Endothelial cell of umbilical vein (primary cell): ENCODE measurements at places on chromosomes 6 and 20. TPM values are rescaled to one million over a fixed set of nuclear protein-coding genes. Genes with fewer than 3 reads are reported as not detected.

LY6G5C gene
- 5.2 and 8.2 TPM in 2 replicates for total RNA-seq

BMP7 gene
- not detected in 2 replicates for total RNA-seq

FYN gene
- 143 and 151 TPM in 2 replicates for total RNA-seq

PPP1R14C gene
- total RNA-seq: not detected in 2 replicates

DACT2 gene
- not detected in 2 replicates for total RNA-seq

ASIP gene
- not detected in 2 replicates for total RNA-seq

PPP2R5D gene
- total RNA-seq: 45.5 and 51.0 TPM in 2 replicates

ANGPT4 gene
- not detected in 2 replicates for total RNA-seq

TMX4 gene
- 26.9 and 30.3 TPM in 2 replicates for total RNA-seq

ULBP1 gene
- total RNA-seq: 0.33 and 2.3 TPM in 2 replicates

WFDC2 gene
- total RNA-seq: not detected in 2 replicates

STX16 gene
- 58.5 and 63.5 TPM in 2 replicates for total RNA-seq

TRIM40 gene
- not detected in 2 replicates for total RNA-seq

ARMH2 gene
- total RNA-seq: not detected in 2 replicates

BAK1 gene
- 25.4 and 27.5 TPM in 2 replicates for total RNA-seq

SLC25A27 gene
- 3.4 and 4.0 TPM in 2 replicates for total RNA-seq

MCM8 gene
- 13.4 and 14.4 TPM in 2 replicates for total RNA-seq

BMP5 gene
- total RNA-seq: not detected in 2 replicates

NRN1 gene
- total RNA-seq: 25.6 and 26.2 TPM in 2 replicates

DUSP15 gene
- total RNA-seq: 0.62 TPM in 1 of 2 replicates, not detected in the other

PBOV1 gene
- total RNA-seq: not detected in 2 replicates

KIAA1586 gene
- total RNA-seq: 14.0 and 15.7 TPM in 2 replicates

HLA-DQB1 gene
- not detected in 2 replicates for total RNA-seq

MMP24 gene
- total RNA-seq: 0.27 and 0.32 TPM in 2 replicates

SPEF1 gene
- 0.32 and 0.44 TPM in 2 replicates for total RNA-seq

ISM1 gene
- not detected in 2 replicates for total RNA-seq

CPNE5 gene
- 18.8 and 32.1 TPM in 2 replicates for total RNA-seq

TINAG gene
- 0.21 TPM in 1 of 2 replicates, not detected in the other for total RNA-seq

TMEM200A gene
- 0.74 and 0.75 TPM in 2 replicates for total RNA-seq

BHLHE23 gene
- total RNA-seq: not detected in 2 replicates

SLC44A4 gene
- total RNA-seq: 0.12 and 0.84 TPM in 2 replicates

ANKRD66 gene
- total RNA-seq: not detected in 2 replicates

AFDN gene
- total RNA-seq: 128 and 134 TPM in 2 replicates

MATN4 gene
- total RNA-seq: 0.14 TPM in 1 of 2 replicates, not detected in the other

OR2B6 gene
- not detected in 2 replicates for total RNA-seq

NOTCH4 gene
- total RNA-seq: 114 and 120 TPM in 2 replicates

SLC2A10 gene
- total RNA-seq: 11.1 and 11.2 TPM in 2 replicates

ADGB gene
- not detected in 2 replicates for total RNA-seq

FOXQ1 gene
- total RNA-seq: not detected in 2 replicates

PI3 gene
- total RNA-seq: not detected in 2 replicates

PRPH2 gene
- 0.40 and 0.48 TPM in 2 replicates for total RNA-seq

PTPRT gene
- not detected in 2 replicates for total RNA-seq

RCAN2 gene
- total RNA-seq: 0.33 and 0.46 TPM in 2 replicates

ECT2L gene
- not detected in 2 replicates for total RNA-seq

UBD gene
- total RNA-seq: 0.31 TPM in 1 of 2 replicates, not detected in the other

RSPO3 gene
- 8.6 and 11.1 TPM in 2 replicates for total RNA-seq

PHACTR3 gene
- total RNA-seq: not detected in 2 replicates

C4A gene
- 4.1 and 5.2 TPM in 2 replicates for total RNA-seq

CDK19 gene
- total RNA-seq: 11.9 and 12.1 TPM in 2 replicates

OOEP gene
- not detected in 2 replicates for total RNA-seq

DHX35 gene
- total RNA-seq: 9.8 and 10.0 TPM in 2 replicates

ADGRF5 gene
- 37.9 and 50.0 TPM in 2 replicates for total RNA-seq

GFRAL gene
- total RNA-seq: not detected in 2 replicates

GNAS-AS1 gene
- 0.58 and 0.74 TPM in 2 replicates for total RNA-seq

WFDC10B gene
- total RNA-seq: not detected in 2 replicates

NXT1 gene
- total RNA-seq: 27.1 and 28.5 TPM in 2 replicates

FAM83C gene
- not detected in 2 replicates for total RNA-seq

GTSF1L gene
- not detected in 2 replicates for total RNA-seq
